ENCODE measurements at places on chromosomes 6 and 20. TPM values are rescaled to one million over a fixed set of nuclear protein-coding genes. Genes with fewer than 3 reads are reported as not detected.
A peak's percentile ranks its signal among the peaks of the same experiment; 100 is the strongest.

GRCh38 chr20:61807471-61808160 lies 258.1 kb downstream of the TAF4 start:
- H3K27ac ChIP-seq, result no peak overlapping the region
- H3K4me3 ChIP-seq, result no peak overlapping the region
- no peak for DNase-seq
- no peaks in the 10 kb centered on the region for H3K4me1 ChIP-seq

GRCh38 chr6:43895656-43896328 lies 125.8 kb downstream of the VEGFA start:
- H3K36me3 ChIP-seq, result no peaks in the 10 kb centered on the region
- DNase-seq, result no peak
- H3K27ac ChIP-seq, result no peak overlapping the region
- no peak overlapping the region for H3K4me3 ChIP-seq
- H3K27me3 ChIP-seq, result no peaks in the 10 kb centered on the region

DNA sequence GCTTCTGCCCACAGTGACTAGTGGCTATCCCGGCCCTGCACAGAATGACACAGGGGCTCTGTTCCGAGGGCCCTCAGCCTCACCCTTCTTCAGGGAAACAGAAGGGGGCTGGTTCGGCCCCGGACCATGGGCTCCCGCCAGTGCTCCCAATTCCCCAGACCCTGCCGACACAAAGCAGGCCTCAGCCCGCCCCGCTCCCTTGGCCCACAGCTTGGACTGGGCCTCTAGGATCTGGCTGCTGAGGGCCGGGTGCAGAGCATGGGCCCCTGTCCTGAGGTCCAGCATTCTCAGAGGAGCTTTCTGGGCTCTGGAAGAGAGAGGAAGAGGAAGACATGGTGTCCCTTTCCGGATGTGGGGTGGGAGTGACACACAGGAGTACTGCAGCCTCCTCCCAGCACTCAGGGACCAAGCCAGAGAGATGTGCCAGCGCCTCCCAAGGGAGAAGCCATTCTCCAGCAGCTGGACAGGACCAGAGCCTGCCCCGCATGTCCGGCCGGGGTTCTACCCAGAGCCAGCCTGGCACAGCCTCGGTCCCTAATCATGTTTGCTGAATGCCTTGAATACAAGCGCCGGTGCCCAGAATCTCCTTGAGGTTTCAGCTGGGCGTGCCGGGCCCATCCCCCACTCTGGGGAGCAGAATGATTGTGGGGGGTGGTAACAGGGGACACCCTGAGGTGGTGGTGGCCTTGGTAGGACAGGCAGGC lies 23.9 kb downstream of the C20orf203 start:
- H3K4me1 ChIP-seq, result no peaks in the 10 kb centered on the region
- H3K27me3 ChIP-seq, result no peaks in the 10 kb centered on the region
- H3K27ac ChIP-seq, result no peak overlapping the region
- H3K36me3 ChIP-seq, result no peaks in the 10 kb centered on the region

GRCh38 chr6:168273441-168274036 lies 46.0 kb downstream of the DACT2 start:
- no peaks in the 10 kb centered on the region for H3K36me3 ChIP-seq
- no peak overlapping the region for H3K27ac ChIP-seq
- H3K4me1 ChIP-seq, result peaks cover 5% of the 10 kb centered on the region

- H3K27me3 ChIP-seq, result no peaks in the 10 kb centered on the region
- H3K36me3 ChIP-seq, result no peaks in the 10 kb centered on the region
- H3K27ac ChIP-seq, result no peak overlapping the region
- no peak overlapping the region for H3K4me3 ChIP-seq
Measured at GRCh38 chr6:166379800-166380199, 2.9 kb downstream of the MPC1 start.

DNA sequence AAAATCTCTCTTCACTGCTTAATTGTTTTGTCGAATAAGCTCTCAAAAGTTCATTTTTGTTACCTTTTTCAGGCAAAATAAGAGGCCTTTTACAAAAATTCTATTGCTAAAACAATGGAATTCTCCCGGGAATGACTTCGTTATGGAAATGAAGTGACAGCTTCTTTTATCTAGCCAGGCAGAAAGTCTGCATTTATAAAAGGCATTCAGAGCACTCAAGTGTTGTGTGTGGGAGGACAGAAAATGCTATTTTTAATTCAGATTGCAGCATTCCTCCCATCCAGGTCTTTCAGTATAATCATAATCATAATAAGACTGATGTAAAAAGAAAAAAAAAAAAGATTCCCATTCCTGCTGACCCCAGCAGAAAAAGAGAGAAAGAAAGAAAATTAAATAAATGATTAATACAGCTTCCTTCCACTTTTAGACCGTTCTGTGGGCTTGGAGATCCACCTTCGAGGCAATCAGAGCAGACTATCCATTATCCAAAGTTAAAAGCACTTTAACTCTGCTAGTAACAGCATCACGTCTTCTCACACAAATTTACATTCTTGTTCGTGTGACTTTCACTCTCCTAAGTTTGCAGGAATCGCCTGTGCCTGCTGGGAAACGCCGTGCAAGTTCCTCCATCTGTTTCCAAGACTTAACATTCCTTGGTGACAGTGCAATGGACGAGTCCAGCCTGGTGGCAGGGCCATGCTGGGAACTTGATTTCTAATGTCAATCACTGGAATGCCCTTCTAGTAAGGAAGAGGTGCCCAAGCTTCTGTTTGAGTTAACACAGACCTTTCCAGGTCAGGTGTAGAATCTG lies 258.8 kb downstream of the GMPR start:
- H3K4me1 ChIP-seq, result peaks cover 20% of the 10 kb centered on the region
- DNase-seq, result peak; percentile 44
- no peaks in the 10 kb centered on the region for H3K36me3 ChIP-seq
- H3K27ac ChIP-seq, result peak overlapping the region; percentile 84
- no peaks in the 10 kb centered on the region for H3K27me3 ChIP-seq
- no peak overlapping the region for H3K4me3 ChIP-seq

GRCh38 chr20:23774081-23774480 lies 23.3 kb upstream of the CST1 start:
- no peaks in the 10 kb centered on the region for H3K36me3 ChIP-seq
- H3K27me3 ChIP-seq, result no peaks in the 10 kb centered on the region

- H3K4me3 ChIP-seq, result no peak overlapping the region
- peak; percentile 38 for DNase-seq
- no peaks in the 10 kb centered on the region for H3K27me3 ChIP-seq
- no peak overlapping the region for H3K27ac ChIP-seq
- no peaks in the 10 kb centered on the region for H3K36me3 ChIP-seq
Measured at GRCh38 chr6:47094241-47094925, 52.3 kb upstream of the ADGRF1 start.

DNA sequence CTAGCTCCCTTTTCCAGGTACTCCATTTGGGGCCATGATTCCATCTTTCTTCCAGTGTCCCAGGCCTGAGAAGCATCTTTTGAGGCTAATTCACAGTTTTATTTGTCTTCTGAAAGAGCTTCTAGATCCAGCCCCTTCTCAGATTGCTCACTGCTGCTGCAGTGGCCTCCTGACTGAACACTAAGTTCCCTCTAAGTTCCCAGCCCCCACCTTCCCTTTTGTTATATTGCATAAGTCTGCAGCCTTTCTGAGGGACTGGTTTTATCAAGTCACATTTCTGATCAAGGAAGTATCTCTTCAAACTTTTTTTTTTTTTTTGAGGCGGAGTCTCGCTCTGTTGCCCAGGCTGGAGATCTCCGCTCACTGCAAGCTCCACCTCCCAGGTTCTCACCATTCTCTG lies 10.7 kb downstream of the MAPRE1 start:
- H3K4me3 ChIP-seq, result no peak overlapping the region
- H3K27me3 ChIP-seq, result no peaks in the 10 kb centered on the region
- no peak for DNase-seq
- H3K36me3 ChIP-seq, result peaks cover 34% of the 10 kb centered on the region
- peak overlapping the region; percentile 69 for H3K27ac ChIP-seq

DNA sequence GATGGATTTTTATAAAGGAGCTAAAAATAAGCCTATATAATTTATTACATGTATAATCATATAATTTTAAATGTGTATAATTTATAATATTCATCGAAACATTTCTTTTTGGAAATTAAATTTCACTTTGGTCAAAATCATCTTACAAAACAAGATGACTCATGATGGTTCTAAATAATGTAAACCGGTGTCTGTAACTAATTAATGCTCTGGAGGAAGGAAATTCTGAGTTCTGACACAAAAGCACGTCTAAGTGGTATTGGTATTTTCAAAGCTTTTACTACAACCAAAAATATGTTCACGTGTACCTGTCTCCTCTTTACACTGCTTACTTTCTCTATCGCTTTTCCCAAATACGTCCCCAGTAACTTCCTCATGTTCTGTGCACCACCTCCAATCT lies 134.1 kb downstream of the MTHFD1L start:
- no peak overlapping the region for H3K27ac ChIP-seq
- no peaks in the 10 kb centered on the region for H3K36me3 ChIP-seq
- no peak for DNase-seq
- no peaks in the 10 kb centered on the region for H3K4me1 ChIP-seq

DNA sequence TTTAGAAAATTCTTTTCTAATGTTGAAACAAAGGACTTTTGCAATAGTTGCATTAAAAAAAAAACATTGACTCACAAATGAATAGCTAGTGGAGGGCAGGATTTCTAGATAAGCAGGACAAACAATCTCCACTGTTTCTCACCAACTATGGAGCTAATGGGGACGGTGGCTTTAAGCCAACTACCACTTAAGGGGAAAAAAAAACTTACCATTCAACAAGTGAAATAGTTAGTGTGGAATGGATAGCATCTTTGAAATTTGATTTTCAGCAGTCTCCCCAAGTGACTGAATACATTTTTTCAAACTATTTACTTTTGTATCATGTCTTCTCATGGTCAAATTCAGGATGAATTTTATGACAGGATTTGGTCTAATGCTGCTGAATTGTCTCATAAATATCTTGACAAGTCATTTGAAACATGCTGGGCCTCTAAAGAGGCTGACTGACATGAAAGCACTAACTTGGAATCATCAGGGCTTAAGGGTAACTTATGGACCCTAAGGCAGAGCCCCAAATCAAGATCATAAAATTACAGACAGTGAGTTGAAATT lies 100.5 kb downstream of the EYA4 start:
- H3K27me3 ChIP-seq, result no peaks in the 10 kb centered on the region
- H3K4me3 ChIP-seq, result no peak overlapping the region
- H3K36me3 ChIP-seq, result no peaks in the 10 kb centered on the region
- peak; percentile 15 for DNase-seq
- no peak overlapping the region for H3K27ac ChIP-seq

- H3K36me3 ChIP-seq, result no peaks in the 10 kb centered on the region
- no peak overlapping the region for H3K27ac ChIP-seq
- DNase-seq, result no peak
- H3K4me3 ChIP-seq, result no peak overlapping the region
- H3K4me1 ChIP-seq, result no peaks in the 10 kb centered on the region
Measured at GRCh38 chr6:20497216-20498040, 36.8 kb upstream of the CDKAL1 start.

DNA sequence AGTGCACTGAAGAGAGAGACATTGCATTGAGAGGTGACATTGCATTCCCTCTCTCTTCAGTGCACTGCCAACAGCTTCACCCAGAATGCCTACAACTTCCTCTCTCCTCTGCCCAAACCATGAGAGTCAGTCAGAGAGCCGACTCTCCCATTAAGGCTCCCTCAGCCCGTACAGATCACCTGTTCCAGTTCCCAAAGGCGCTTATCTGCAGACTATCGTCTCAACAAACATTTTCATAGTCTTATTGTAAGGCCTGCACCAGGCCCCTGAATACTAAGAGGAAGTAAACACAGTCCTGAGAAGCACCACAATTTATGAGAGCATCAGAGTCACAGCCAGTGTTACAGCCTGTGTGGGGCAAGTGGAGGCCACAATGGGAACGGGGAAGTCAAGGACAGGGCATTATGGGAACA lies 53.7 kb downstream of the GFOD1 start:
- H3K4me1 ChIP-seq, result peaks cover 13% of the 10 kb centered on the region
- H3K27ac ChIP-seq, result no peak overlapping the region
- no peak overlapping the region for H3K4me3 ChIP-seq
- H3K36me3 ChIP-seq, result no peaks in the 10 kb centered on the region
- no peak for DNase-seq

DNA sequence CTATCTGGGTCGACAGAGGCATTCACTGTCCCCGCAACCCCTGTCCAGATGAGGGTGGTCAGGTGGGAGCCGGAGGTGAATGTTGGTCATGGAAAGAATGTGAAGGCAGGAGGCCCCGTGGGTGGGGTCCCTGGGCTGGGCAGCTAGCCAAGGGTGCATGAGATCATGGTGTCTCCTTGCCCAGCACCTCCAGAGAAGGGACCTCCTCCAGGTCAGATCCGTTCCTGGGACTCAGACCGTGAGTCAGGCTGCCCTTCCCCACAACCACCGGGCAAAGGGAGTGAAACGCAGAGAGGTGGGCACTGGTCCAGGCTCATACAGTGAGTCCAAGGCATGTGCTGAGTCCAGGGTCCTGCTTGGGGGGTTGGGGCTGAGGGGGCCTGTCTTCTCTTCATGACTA lies 3.5 kb downstream of the FOXS1 start:
- peaks cover 18% of the 10 kb centered on the region for H3K4me1 ChIP-seq
- H3K36me3 ChIP-seq, result no peaks in the 10 kb centered on the region
- no peak overlapping the region for H3K4me3 ChIP-seq
- no peak overlapping the region for H3K27ac ChIP-seq
- H3K27me3 ChIP-seq, result no peaks in the 10 kb centered on the region

DNA sequence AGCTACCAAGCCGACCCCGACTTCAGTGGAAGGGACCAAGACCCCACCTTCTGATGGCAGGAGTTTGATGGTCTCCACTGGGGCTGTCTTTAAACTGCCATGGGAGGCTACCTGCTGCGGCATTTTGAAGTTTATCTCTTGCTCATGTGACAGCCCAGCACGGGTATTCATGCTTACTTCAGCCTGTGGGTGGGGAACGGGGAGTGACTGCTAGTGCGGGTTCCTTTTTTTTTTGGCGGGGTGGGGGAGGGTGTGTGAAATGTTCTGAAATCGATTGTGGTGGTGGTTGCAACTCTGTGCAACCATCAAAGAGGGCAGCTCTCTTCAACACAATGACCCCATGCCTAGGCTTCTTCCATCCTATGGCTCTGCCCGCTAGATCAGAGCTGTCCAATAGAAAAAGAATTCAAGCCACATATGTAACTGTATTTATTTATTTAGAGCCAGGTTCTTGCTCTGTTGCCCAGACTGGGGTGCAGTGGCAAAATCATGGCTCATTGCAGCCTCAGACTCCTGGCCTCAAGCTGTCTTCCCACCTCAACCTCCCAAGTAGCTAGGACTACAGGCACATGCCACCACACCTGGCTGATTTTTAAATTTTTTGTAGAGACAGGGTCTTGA lies 53.7 kb downstream of the PPP1R16B start:
- no peaks in the 10 kb centered on the region for H3K36me3 ChIP-seq
- H3K27me3 ChIP-seq, result no peaks in the 10 kb centered on the region
- no peaks in the 10 kb centered on the region for H3K4me1 ChIP-seq
- H3K4me3 ChIP-seq, result no peak overlapping the region
- H3K27ac ChIP-seq, result no peak overlapping the region
- DNase-seq, result no peak

F13A1 gene
- 2.4 TPM for total RNA-seq

ARFGEF3 gene
- 1.1 TPM for total RNA-seq

MRAP2 gene
- 8.7 TPM for total RNA-seq

NRSN1 gene
- total RNA-seq, result not detected

EBF4 gene
- 24.2 TPM for total RNA-seq

MYCT1 gene
- total RNA-seq, result not detected

HLA-DOA gene
- 0.25 TPM for total RNA-seq

WFDC10B gene
- total RNA-seq, result not detected

Measured in cardiac muscle cell (in vitro differentiated cells and primary cell).